ENCODE measurements at places on chromosomes 2 and 18.
A peak's percentile ranks its signal among the peaks of the same experiment; 100 is the strongest.

- DNase-seq = no peak
Observed at GRCh38 chr2:232890896-232891601, 21.0 kb downstream of the SNORC start.

GRCh38 chr18:48573632-48574283 lies 34.9 kb downstream of the CTIF start:
- DNase-seq = no peak

GRCh38 chr18:23810396-23810795 lies 121.1 kb downstream of the LAMA3 start:
- peak; percentile 15 for DNase-seq

DNA sequence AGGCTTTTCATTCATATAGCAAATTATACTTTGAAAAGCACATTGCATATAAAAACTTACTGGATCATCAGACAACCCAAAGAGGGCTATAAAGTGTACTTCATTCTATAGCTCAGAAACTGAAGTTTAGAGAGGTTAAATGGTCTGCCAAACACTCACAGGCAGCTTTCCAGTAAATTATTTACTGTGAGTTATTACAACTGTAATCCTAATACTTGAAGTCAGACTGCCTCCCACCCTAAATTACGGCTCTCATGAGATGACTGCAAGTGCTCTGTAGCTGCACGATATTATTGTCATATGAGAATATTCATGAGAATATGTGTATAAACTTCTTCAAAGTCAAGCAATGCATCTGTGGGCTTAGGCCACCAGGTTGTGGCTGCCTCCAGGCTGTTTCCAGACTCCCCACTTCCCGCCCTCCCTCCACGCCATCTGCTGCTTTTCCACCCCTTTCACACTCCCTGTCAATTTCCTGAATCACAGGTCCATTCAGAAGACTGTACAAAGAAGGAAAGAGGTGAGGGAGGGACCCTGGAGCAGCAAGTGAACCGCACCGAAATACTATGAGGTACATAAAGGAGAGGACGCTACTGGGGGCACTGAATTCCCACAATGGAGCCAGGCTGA lies 111.1 kb upstream of the SPOPL start:
- DNase-seq = no peak

DNA sequence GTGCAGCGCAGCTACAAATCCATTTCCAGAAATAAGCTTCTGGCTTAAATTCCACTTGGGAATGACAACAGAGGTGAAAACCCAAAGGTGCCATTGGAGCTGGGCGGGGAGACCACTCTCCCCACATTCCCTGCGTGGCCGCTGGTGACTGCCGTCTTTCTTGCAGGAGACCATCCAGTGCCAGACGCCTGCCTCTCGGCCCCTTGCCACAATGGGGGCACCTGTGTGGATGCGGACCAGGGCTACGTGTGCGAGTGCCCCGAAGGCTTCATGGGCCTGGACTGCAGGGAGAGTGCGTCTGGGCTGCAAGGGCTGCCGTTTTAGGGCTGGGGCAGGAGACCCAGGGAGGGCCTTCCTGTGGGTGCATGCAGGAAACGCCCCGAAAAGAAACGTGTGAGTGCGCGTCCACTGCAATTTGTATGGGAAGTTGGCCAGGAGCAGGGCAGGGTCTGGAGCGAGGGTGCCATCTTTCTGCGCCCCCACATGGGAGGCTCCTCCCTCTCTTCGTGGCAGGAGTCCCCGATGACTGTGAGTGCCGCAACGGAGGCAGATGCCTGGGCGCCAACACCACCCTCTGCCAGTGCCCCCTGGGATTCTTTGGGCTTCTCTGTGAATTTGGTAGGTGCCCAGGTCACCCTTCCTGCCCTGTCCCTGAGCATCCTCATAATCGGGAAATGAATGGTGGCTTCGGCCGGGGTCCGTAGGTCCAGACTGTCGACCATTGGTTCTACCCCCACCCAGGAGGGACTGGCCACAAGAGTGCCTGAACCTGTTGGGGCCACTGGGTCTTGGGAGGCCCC lies 49.9 kb downstream of the SNED1 start:
- no peak for DNase-seq

GRCh38 chr18:44841752-44842587 lies 161.3 kb downstream of the SETBP1 start:
- no peak for DNase-seq

- no peak for DNase-seq
Observed at GRCh38 chr2:201220102-201220570, 37.2 kb downstream of the CASP10 start.

DNA sequence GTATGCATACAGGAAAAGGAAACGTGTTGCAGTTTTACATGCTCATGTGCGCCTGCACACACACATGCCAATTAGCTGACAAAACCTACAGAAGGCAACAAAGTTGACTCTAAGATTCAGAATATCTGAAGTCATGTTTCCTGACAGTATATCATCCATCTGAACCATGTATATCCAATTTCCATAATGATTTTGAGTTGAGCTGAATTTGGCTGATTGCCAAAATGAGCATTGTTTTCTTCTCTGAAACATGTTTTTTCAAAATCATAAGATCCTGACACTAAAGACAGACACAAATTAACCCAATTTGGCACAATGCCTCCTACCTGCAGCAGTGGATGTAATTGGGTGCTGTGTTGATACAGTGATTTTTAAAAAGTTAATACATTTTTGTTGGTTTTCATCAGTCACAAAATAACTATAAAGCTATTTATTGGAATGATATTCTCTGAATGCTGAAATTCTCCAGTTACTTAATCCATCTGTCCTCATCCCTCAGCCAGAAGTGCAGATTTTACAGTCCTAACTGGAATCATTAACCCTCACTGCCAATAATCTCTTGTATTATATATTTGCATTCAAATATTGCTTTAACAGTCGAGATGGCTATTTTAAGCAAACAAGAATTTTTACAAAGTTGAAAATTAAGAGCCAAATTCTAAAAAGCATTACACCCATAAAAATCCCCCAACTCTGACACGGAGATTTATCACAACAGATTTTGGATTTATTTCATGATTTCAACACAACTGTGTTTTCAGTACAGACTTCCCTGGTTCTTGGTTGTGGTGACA lies 161.7 kb upstream of the LMAN1 start:
- no peak for DNase-seq

GRCh38 chr18:5726011-5726410 lies 169.3 kb downstream of the TMEM200C start:
- DNase-seq = no peak

- peak; percentile 3 for DNase-seq
Observed at GRCh38 chr2:32064021-32064601, 755 bp downstream of the SPAST start.

- DNase-seq = no peak
Observed at GRCh38 chr2:28074137-28074536, 183.6 kb downstream of the BABAM2 start.

DNA sequence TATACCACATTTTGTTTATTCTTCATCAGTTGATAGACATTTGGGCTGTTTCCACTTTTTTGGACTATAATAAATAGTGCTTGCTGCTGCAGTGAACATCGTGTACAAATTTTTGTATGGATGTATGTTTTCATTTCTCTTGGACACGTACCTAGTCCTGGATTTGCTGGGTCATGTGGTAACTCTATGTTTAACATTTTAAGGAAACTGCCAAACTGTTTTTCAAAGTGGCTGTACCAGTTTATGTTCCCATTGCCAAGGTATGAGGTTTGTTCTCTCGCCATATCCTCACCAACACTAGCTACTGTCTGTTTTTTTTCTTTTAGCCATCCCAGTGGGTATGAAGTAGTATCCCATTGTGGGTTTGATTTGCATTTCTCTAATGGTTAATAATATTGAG lies 42.5 kb downstream of the GREB1L start:
- DNase-seq = no peak

DNA sequence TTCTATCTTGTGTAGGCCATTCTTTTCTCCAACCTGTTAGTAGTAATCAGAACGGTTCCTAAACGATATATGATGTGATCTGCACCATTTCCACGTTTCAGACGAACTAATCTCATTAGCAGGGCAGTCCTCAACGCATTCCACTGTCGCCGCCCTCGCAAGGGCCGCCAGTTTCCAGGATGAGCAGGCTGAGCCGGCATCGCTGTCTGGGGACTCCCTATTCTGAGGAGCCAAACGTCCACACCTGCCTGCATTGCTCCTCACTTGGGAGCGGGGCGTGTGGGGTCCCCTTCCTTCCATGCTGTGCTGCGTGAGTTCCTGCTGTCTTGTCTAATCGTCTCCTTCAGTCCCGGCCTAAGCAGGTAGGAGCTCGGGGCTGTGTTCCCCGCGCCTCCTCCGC lies 76.6 kb downstream of the PSMG2 start:
- DNase-seq = no peak

GRCh38 chr2:217412277-217412676 lies 552.4 kb upstream of the TNP1 start:
- no peak for DNase-seq

- DNase-seq = peak; percentile 72
Observed at GRCh38 chr2:168247341-168248261, at the start of gene STK39. Gene STK39, minus strand, starts transcription at chr2:168247595. Its CDS starts 160 bp downstream, at chr2:168247435.

- DNase-seq = no peak
Observed at GRCh38 chr2:173087793-173088496, 12.3 kb downstream of the MAP3K20 start.

DNA sequence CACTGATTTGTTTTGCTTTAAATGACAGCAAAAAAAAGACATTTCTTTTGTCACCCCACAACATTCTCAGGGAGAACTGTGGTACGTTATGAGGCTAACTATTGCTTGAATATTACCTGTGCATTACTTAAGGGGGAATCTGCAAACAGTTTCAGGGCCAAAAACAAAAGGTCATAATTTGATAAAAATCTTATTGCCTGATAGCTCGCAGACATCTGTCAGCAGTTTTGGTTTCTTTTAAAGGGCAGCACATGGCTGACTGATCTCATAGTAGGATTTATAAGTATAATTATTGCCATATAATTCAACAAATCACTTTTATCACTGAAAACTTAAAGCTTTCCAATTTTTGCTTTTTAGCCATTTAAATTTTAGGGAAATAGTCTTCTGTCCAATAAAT lies 226.4 kb upstream of the VWC2L start:
- DNase-seq = no peak

DNA sequence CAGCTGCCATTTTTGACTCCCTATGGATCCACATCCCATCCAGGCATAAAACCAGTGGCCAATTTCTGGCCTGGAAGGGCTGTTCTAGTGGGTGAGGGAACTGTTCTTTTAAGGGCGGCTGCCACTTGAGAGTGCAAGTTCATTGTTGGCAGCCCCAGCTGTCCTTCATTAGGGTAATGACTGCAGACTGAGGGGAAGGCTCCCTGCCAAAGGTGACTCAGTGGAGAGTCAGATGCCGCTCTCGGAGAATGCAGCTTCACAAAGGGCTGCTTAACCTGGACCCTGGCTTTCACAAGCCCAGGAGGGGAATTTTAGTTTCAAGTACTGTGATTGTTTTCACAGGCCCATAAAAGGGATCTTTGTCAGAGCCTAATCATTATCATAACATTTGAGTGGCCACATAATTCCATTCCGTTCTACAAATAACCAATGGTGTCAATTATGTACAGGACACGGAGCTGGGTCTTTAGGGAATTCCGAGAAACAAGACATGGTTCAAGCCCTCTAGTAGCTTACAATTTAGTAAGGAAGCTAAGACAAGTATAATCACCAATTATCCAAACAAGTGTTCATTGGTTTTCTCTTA lies 235.7 kb downstream of the CDCA7 start:
- no peak for DNase-seq

DNA sequence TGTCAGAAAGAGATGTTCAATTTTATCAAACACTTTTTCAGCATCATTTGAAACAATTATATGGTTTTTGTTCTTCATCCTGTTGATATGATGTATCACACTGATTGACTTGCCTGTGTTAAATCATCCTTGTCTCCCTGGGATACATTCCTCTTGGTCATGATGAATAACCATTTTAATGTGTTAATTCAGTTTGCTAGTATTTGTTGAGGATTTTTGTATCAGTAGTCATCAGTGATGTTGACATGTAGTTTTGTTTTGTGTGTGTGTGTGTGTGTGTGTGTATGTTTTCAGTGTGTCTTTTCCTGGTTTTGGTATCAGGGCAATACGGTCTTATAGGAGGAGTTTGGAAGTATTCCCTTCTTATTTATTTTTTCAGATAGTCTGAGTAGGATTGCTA lies 325.4 kb downstream of the ZNF804A start:
- DNase-seq = no peak

All from CD4-positive, alpha-beta T cell treated with Interleukin-6 at 100 ng/mL for 8 hours (primary cell).